Naive thymus-derived CD4-positive, alpha-beta T cell (primary cell): ENCODE measurements at places on chromosomes 13 and 19.
A peak's percentile ranks its signal among the peaks of the same experiment; 100 is the strongest.

GRCh38 chr13:35283856-35284255 is 192.6 kb downstream of the MAB21L1 start:
- DNase-seq = no peak

- DNase-seq = no peak
Measured at GRCh38 chr19:4500841-4501591, 17.3 kb downstream of the PLIN4 start.

- DNase-seq = no peak
Measured at GRCh38 chr19:56114051-56114777, 6.9 kb downstream of the ZNF787 start.

GRCh38 chr19:1312767-1313694 is 27.4 kb downstream of the EFNA2 start:
- no peak for DNase-seq

DNA sequence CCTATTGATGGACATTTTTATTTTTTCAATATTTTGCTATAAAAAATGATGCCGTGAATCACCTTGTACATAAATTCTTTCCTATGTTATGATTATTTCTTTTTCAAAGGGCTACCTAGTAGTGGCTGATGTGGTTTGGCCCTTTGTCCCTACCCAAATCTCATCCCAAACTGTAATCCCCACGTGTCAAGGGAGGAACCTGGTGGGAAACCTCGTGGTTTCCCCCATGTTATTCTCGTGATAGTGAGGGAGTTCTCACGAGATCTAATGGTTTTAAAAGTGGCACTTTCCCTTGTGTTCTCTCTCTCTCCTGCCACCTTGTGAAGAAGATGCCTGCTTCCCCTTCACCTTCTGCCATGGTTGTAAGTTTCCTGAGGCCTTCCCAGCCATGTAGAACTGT is 94.9 kb downstream of the TM9SF2 start:
- DNase-seq = no peak

GRCh38 chr13:26964278-26965250 is 204.0 kb upstream of the GPR12 start:
- no peak for DNase-seq

GRCh38 chr13:45833663-45834375 is 17.7 kb downstream of the SIAH3 start:
- DNase-seq = no peak

GRCh38 chr19:48608798-48609263 is 2.3 kb downstream of the SPACA4 start:
- DNase-seq = peak; percentile 59

DNA sequence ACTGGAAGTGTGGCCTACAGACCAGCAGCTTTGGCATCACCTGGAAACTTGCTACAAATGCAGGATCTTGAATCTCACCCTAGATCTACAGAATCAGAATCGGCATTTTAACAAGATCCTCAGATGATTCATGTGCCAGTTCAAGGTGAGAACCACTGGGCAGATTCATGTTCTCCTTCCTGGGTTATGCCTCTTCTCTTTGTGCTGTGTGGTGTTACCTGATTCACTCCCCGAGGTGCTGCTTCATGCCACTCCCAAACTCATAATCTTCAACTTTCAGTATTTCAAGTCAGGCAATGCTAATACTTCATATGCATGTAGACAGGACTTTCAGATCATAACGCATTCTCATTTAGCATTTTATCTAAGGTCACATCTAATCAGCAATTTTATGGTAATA is 427.7 kb downstream of the FOXO1 start:
- no peak for DNase-seq

- no peak for DNase-seq
Measured at GRCh38 chr13:106047859-106048258, 487.6 kb downstream of the EFNB2 start.

DNA sequence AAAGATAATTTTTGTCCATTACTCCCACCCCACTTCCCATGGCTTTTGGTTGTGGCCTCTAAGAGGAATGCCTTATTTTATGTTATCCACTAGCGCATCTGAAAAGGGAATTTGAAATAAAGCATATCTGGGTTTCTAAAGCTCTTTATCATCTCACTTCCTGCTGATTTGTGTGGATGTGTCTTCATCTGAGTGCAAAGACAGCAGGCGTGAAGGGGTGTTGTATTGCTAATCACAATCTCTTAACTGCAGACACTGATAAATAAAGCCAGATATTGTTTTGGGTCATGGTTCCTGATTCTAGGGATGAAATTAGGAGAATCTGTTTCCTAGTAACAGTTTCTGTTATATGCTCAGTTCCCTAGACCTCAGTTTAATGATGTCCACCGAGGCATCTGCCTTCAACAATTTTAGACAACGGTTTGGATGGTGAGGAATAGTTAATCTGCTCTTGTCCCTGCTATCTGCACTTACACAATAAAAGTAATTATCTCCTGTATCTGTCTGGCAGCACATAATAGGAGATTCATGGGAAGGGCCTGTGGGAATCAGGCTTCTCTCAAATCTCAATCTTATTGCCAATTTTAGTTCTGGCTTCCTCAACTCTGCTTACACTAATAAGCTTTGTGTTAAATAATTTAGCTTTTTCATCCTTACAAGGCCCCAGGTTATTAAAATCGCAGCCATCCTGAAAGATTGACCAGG is 517.9 kb upstream of the ATXN8OS start:
- no peak for DNase-seq

DNA sequence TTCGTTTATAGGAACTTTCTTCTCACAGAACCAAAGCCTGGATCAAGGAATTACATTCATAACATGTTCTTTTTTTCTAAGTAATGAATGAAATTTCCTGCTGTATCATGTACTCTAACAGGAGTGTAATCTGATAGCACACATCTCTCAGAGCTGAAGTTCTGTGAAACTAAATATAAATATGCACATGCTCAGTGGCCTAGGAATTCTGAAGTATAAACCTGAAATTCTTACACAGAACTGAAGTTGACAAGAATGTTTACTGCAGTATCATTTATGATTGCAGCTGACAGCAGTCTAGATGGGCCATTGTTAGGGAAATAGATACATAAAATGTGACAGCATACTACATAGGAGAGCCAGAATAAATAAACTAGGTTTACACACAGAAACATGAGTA is 54.5 kb downstream of the USP12 start:
- no peak for DNase-seq

GRCh38 chr19:47649588-47649987 is 40.7 kb downstream of the BICRA start:
- DNase-seq = no peak

DNA sequence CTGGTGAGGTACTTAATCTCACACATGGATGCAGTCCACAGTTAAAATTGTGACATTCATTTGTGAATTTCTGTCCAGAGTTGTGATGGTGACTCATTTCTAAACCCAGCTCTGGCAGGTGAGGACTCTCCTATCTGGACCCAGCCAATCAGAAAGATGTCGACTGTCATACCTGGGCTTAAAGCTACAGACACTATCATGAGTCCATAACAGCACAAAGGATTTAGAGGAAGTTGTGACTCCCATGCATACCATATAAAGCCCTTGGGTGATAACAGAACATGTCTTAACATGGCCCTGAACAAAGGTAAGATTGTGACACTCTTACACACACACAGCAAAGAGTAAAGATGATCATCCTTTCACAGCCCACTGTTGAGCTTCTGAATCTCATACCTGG is 59.7 kb upstream of the ZNF724 start:
- no peak for DNase-seq

GRCh38 chr19:5466814-5467291 is 11.6 kb downstream of the ZNRF4 start:
- DNase-seq = no peak

DNA sequence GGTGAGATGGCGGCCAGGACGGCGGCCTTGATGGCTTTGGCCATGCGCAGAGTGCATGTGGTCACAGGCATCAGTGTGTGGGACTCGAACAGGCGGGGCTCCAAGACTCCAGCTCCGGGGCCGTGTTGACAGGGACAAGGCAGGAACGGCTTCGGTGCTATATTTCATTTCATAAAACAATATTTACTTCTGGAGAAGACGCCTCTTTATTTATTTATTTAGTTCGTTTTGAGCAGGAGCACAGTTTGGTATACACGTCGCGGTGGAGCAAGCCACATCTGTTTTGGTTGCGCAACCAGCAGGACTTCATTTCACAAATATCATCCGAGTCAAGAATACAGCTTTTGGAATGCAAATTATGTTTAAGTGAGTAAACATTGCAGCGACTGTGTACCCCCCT is 166.7 kb upstream of the TSHZ3 start:
- DNase-seq = no peak

DNA sequence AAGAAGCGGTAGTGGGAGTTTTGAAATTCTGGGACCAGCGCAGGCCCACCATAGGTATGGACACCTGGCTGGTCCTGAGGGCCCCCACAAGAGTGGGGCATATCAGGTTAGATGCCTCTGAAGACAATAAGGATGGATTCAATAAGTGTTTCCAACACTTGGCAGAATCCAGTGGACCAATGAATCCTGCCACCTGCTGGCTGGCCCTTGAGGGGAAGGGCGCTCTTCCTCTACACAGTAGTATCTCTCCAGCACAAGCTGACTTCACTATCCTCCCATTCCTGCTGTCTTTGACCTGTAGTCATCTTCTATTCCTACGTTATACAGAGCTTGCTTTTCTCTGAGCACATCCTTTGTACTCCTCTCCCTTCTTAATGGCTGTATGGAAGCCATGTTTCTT is 199.7 kb upstream of the TSHZ3 start:
- DNase-seq = no peak

DNA sequence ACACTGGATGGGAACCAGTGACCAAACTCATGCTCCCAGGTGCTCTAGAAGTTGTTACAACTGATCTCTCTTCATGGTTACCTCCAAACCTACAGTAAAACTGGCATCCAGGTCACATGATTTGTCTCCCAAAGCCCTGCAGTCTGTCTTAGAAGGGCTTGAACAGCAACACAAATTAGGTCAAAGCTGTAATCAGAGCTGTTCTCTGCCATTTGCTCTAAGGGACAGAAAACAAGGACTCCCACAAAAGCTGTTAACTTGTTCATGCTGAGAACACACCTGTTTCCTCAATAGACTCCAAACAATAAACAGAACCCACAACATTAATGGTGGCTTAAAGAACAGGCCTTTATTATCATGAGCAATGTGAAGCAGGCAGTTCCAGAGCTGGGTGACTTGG is 8.0 kb downstream of the ZNF671 start:
- no peak for DNase-seq

GRCh38 chr19:18098891-18099622 is 1.5 kb downstream of the MAST3 start:
- no peak for DNase-seq

- no peak for DNase-seq
Measured at GRCh38 chr19:33393286-33394005, 19.9 kb downstream of the CEBPG start.

GRCh38 chr13:67821606-67822005 is 591.5 kb upstream of the PCDH9 start:
- DNase-seq = no peak

- DNase-seq = no peak
Measured at GRCh38 chr13:30438286-30438685, 16.0 kb downstream of the UBE2L5 start.

GRCh38 chr13:37364956-37365355 is 233.6 kb downstream of the POSTN start:
- DNase-seq = no peak

DNA sequence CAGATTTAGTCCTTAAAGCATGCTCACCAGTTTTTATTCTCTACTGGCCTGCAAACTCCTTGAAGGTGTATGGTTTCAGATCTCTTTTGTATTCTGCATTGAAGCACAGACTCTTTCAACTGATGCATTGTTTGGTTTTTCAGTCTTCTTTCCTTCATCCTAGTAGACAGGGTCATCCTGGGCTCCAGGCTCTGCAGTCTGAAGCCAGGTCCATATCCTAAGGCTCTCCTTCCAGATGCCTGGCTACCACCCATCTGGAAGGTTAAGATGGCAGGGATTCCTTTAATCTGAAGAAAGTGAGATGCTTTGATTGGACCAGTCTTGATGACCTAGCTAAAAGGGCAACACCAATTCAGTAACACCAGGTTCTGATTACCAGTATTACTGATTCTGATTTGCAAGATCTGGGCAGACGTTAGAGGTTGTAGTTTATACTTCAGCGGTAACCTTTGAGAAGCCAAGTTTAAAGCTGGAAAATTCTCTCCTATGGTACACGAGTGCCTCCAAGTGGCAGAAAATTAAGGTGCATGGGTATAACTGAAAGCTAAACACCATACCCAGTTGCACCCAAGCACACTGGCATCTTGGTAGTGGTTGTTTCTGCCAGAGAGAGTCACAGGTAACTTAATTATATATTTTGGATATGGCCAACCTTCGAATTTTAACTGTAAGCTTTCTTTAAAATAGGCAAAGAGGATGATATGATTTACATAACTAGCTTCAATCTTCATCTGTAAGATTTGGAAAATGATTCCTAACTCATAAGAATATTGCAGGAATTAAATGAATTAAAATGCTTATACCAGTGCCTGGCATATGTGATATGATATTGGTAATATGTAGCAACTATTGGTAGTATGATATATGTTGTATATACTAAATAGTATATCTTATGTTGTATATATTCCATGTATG is 1651.9 kb upstream of the MIR17HG start:
- no peak for DNase-seq

GRCh38 chr19:3338541-3339181 is 27.7 kb upstream of the NFIC start:
- DNase-seq = peak; percentile 66

- no peak for DNase-seq
Measured at GRCh38 chr19:1942934-1943555, 2.1 kb downstream of the CSNK1G2 start.

DNA sequence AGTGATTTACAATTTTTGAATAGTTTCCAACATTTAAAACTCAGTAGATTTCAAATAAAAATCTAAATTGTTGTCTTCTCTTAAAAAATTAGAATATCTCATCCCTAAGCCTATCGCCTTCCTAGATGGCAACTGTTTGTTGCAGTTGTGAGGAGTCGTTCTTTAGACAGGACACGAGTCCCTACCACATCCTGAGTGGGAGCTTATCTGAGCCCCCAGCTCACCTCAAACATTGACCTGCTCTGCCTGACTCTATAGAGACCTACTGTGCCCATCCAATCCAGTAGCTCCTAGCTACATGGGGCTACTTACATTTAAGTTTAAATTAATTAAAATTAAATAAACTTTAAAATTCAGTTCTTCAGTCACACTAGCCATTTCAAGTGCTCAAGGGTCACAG is 434.7 kb downstream of the FOXO1 start:
- no peak for DNase-seq

DNA sequence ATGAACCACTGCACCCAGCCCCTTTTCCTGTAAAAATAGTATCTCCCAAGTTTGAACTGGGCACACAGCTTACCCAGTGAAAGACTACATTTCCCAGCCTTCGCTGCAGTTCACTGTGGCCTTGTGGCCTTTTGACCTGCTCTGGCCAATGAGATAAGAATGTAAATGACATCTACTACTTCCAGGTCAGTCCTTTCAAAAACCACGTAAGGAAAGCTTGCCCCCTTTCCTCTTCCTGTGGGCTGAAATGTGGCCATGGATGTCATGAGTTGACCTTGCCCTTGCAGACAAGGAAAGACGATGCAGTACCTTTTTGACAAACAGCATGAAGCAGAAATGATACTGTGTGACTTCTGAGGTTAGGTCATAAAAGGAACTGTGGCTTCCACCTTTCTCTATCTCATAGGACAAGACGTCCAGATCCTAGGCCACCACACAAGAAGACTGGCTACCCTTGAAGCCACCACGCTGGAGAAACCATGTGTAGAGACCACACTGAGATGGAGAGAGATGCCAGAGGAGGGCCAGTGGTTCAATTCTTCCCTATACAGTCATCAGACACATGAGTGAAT is 19.9 kb downstream of the ACER1 start:
- DNase-seq = no peak

- DNase-seq = no peak
Measured at GRCh38 chr13:96992633-96993032, 1.6 kb downstream of the OXGR1 start.
